ENCODE measurements at places on chromosomes 7 and 10. TPM values are rescaled to one million over a fixed set of nuclear protein-coding genes. Genes with fewer than 3 reads are reported as not detected.

GRCh38 chr7:7705318-7705717, 13.1 kb downstream of the RPA3 start:
- no peak for DNase-seq

GRCh38 chr7:1850976-1851571, 181.0 kb downstream of the ELFN1 start:
- no peak for DNase-seq

TMEM140 gene
- 4.3 TPM for total RNA-seq

DENND10 gene
- total RNA-seq = 26.0 TPM

- DNase-seq = no peak
Measured at GRCh38 chr7:106944035-106944665, 79.1 kb downstream of the PIK3CG start.

- DNase-seq = no peak
Measured at GRCh38 chr10:18005445-18005780, 53.7 kb downstream of the SLC39A12 start.

ATRNL1 gene
- total RNA-seq = 3.4 TPM

All from thymus (tissue), 14 donors.